ENCODE measurements at places on chromosomes 13 and 19.

- DNase-seq = no peak
These were observed 2.7 kb downstream of the CYP4F12 start for GRCh38 chr19:15675560-15675959.

DNA sequence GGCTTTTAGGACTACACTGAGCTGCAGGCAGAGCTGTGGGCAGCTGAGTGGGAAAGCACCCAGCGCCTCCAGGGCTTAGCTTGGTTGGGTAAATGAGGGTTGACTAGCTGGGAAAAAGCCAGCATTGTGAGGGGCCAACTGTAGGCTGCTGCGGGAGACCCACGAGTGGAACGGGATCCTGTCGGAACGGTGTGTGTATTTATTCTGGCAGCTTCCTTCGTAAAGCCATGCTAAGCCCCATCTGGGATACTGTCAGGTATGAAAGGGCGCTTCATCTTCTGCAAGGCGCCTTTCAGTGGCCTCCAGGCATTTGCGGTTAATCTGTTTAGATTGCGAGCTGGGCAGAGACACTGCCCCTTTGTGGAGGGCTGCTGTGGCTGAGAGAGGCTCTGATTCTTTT, 39.5 kb upstream of the CNMD start:
- no peak for DNase-seq

DNA sequence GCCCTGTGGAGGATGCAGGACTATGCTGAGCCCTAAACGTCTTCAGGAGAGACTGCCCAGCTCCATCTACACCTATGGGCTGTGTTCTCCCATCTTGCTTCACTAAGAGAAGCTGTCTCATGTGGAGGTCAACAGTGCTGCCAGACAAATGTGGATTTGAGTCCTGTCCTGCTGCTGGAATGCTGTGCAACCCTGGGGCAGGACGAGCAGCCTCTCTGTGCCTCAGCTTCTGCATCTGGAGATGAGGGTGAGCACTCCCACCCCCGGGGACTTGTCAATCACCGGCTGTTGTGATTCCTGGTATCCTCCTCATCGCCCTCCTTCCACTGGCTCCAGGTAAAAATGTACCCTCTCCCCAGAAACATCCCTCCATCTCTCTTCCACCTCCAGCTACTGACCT, 16.3 kb downstream of the EPS15L1 start:
- DNase-seq = no peak

DNA sequence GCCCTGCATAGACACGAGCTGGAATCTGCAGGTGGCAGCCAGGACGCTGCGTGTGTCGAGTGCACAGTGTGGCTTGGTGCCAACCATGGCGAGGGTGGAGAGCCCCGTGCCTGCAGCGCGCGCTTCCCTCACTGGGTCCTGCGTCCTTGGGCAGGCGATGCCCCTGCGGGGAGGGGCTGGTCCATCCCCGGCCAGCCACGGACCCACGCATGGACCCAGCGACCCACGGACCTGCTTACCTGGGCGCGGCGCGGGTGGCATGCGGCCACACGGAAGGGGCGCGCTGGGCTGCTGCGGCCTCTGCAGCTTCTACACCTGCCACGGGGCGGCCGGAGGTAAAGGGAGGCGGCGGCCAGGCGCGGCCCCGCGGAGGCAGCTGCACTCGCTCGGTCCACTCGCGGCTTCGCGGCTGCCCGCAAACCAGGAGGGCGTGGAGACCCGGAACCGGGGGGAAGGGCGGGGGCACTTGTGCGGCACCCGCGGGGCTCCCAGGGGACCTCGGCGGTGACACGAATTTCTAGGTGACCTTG, 569 bp upstream of the MCF2L start:
- DNase-seq = peak; percentile 74

DNA sequence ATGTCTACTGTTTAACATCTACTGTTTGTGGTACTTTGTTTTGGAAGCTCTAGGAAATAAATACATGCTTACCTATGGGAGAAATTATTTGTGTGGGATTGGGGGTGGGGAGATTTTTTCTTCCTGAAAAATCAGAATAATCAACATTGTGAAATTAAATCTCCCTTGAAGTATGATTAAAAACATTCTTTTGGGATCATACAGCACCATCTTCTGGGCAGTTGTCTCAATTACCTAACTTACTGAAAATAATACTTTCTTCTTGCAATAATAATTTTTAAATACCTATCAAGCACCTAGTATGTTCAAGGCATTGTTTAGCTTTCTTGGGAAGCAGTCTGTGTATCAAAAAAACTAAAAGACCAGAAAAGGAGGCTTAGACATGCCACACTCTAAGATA, 576.5 kb upstream of the ARGLU1 start:
- no peak for DNase-seq

GRCh38 chr19:44539236-44539826, 9.9 kb upstream of the CEACAM20 start:
- DNase-seq = no peak

GRCh38 chr19:53057904-53058580, 13.5 kb downstream of the ERVV-2 start:
- peak; percentile 53 for DNase-seq
